Glutamatergic neuron (in vitro differentiated cells): ENCODE measurements at places on chromosomes 1 and 21. TPM values are rescaled to one million over a fixed set of nuclear protein-coding genes. Genes with fewer than 3 reads are reported as not detected.

GRCh38 chr1:13543451-13544220, 29.8 kb upstream of the LRRC38 start:
- DNase-seq: no peak

DNA sequence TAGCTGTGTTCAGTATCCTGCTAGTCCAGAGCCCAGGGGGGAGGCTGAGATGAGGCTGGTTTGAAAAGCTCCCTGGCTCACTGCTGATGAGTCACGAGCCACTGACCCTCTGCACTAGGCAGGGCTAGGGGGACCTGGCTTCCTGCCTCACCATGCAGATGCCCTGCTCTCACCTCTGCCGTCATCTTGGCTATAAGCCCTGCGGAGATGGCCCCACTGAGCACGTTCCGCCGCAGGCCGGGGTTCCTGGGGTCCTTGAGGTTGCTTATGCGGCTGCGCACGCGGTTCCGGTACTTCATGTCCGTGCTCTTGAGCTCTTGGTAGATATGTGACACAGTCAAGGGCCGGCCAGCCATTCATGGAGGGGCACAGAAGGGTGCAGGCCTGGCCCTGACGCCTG, 24.1 kb upstream of the ZNF436 start:
- DNase-seq: no peak

GRCh38 chr1:236492378-236492777, 31.4 kb upstream of the LGALS8 start:
- no peak for DNase-seq

DNA sequence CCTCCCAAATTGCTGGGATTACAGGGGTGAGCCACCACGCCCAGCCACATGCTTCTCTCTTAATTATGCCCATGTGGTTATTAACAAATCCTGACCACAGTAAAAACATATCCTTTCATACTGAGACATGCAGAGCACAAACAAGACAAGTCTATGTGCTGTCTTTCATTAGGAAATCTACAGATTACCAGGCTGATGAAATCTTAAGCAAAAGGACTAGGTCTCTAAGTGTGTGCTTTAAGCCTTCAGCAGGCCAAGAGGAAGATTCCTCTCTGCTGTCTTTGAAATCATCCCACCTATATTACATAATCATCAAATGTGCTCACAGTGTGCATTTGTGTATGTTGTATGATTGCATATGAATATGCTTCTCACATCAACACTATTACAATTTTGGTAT, 419.3 kb downstream of the KCTD3 start:
- no peak for DNase-seq

DNA sequence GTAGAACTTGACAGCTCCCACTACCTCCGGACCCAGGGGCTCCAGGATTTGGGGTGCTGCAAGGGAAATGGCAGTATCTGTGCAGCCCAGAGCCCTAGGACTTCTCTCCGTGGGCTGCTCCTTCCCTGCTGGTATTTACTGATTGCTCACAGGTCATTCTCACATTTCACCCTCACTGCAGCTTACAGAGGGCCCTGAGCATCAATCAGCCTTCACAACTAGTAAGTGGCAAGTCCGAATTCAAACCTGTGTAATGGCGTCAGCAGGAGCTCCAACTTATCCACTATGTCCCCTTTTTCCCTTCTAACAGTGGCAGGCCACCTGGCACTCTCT, 32.4 kb downstream of the PIK3C2B start:
- no peak for DNase-seq

- no peak for DNase-seq
These were observed 1.5 kb downstream of the KRTAP21-3 start for GRCh38 chr21:30717105-30717504.

The YY1AP1 gene
- 61.1 TPM for total RNA-seq

The CLCA4 gene
- total RNA-seq: not detected

The NEXN gene
- total RNA-seq: 0.76 TPM

The PTGFRN gene
- 61.2 TPM for total RNA-seq

The TNFSF18 gene
- total RNA-seq: not detected

The SPRR2G gene
- total RNA-seq: not detected
